B cell (primary cell): ENCODE measurements at places on chromosomes 4 and X. TPM values are rescaled to one million over a fixed set of nuclear protein-coding genes. Genes with fewer than 3 reads are reported as not detected.

GRCh38 chrX:101383679-101384205 lies 2.2 kb downstream of the BTK start:
- DNase-seq = peak; percentile 69
- peaks cover 38% of the 10 kb centered on the region for H3K4me1 ChIP-seq
- H3K4me3 ChIP-seq = peak overlapping the region; percentile 73
- peak overlapping the region; percentile 51 for H3K27ac ChIP-seq

Gene CT45A2
- total RNA-seq = not detected in 2 replicates

DNA sequence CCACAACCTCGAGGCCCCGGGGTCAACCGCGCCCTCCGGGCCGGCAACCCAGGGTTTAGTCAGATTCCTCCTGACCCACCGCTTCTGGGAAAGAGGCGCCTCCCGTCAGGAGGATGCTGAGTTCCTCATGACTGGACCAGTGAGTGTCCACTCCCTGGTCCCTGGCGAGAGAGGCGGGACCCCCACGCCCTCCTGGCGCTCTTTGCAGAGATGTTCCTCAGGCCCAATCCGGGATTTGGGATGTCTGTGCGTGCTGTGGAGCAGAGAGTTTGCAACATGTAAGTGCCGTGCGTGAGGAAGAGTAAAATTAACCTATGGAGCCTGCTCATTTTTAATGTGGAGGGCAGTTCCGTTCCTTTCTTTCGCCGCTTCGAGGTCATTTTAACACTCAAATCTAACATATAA lies 824 bp upstream of the UGDH start:
- no peaks in the 10 kb centered on the region for H3K27me3 ChIP-seq
- DNase-seq = no peak
- peak overlapping the region; percentile 71 for H3K4me3 ChIP-seq
- H3K4me1 ChIP-seq = peaks cover 15% of the 10 kb centered on the region
- H3K36me3 ChIP-seq = no peaks in the 10 kb centered on the region
- peak overlapping the region; percentile 51 for H3K27ac ChIP-seq

Gene MAGEB5
- not detected in 2 replicates for total RNA-seq

DNA sequence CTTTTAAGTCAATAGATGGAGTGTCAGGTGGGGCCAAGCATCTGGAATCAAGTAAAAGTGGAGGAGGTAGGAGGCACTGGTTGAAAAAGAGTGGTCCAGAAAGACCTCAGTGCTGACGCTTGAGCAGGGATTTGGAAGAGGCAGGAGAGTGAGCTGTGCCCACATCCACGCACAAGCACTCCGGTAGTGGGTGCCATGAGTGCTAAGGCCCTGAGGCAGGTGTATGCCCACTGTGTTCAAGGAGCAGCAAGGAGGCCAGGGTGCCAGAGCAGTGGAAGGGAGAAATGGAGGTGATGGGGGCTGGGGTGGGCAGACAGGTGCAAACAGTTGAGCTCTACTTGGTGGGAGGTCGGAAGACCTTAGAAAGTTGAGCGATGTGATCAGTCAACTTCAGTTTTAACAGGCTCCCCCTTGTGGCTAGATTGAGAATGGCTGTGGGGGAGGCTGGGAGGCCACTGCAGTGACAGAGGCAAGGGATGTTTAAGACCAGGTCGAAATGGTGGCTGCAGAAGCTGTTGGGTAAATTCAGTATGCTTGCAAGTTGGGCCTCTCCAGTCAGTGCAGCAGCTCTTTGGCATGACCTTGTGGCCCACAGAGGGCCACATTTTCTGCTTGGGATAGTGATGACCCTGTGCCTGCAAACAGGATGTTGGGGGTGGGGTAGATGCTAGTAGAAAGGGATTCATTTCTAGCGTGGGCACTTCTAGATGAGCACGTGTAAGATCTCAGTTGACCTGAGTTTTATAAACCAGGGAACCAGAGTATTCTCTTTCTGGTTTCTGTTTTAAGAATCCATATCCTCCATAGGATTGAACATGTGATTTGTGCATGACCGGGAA lies 12.7 kb downstream of the TKTL1 start:
- H3K4me3 ChIP-seq = no peak overlapping the region
- peak; percentile 84 for DNase-seq
- H3K36me3 ChIP-seq = no peaks in the 10 kb centered on the region
- H3K27ac ChIP-seq = no peak overlapping the region

DNA sequence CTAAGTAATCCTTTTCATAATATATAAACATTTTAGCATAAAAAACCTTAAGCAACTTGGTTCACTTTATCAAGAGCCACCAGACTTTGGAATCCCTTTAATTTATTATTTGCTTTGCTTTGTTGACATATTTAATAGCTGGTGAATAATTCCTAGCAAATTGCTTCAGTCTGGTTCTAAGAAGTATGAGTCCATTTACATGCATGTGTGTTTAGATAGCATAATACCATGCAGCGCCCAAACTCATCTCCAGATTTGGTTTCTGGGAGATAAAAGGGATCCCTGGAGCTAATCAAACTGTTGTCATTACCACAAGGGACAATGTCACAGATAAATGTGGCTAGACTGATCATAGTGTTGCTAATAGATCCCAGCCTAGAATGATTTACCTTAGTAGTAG lies 111.8 kb downstream of the TMEM144 start:
- no peaks in the 10 kb centered on the region for H3K36me3 ChIP-seq
- H3K4me1 ChIP-seq = no peaks in the 10 kb centered on the region
- H3K27ac ChIP-seq = no peak overlapping the region
- H3K4me3 ChIP-seq = no peak overlapping the region
- DNase-seq = no peak

DNA sequence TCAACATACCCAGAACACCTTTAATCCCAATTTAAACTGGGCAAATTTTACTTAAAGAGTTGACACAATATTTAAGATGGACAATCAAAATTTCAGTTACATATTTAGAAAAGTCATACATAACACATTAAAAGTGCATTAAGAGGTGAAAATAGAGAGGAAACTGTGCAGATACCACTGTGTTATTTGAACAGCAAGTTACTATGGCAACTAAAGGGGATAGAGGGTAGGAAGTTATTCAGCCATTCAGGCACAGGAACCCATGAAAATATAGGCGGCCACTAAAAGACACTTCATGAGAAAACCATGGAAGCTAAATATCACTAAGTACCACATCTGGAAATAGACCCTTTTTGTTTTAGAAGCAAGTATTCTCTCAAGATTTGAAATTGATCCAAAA lies 75.1 kb downstream of the PDGFC start:
- no peak overlapping the region for H3K4me3 ChIP-seq
- H3K4me1 ChIP-seq = no peaks in the 10 kb centered on the region
- H3K27ac ChIP-seq = no peak overlapping the region
- DNase-seq = no peak
- no peaks in the 10 kb centered on the region for H3K36me3 ChIP-seq
- H3K27me3 ChIP-seq = no peaks in the 10 kb centered on the region

DNA sequence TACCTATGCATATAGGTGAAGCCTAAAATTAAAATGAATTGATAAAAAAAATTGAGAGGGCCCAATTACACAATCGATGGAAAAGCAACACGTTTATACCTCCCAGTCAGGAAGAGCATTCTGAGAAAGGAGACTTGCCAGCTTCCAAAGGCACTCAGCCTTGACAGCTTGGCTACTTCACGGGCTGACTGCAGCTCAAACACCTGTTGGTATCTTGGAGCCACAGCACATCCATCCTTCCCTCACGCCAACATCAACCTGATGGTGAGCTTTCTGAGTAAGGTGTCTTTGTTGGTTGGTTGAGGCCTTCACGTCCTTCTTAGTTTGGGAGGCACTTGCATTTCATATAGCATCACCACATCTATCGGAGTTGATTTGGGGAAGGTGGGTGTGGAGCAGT lies 598.9 kb upstream of the DIPK2B start:
- H3K36me3 ChIP-seq = no peaks in the 10 kb centered on the region
- H3K4me1 ChIP-seq = no peaks in the 10 kb centered on the region
- no peaks in the 10 kb centered on the region for H3K27me3 ChIP-seq
- no peak for DNase-seq

GRCh38 chr4:180630012-180630665 lies 1613.1 kb upstream of the TENM3 start:
- no peaks in the 10 kb centered on the region for H3K36me3 ChIP-seq
- H3K4me3 ChIP-seq = no peak overlapping the region
- no peak overlapping the region for H3K27ac ChIP-seq
- H3K4me1 ChIP-seq = no peaks in the 10 kb centered on the region
- no peak for DNase-seq
- no peaks in the 10 kb centered on the region for H3K27me3 ChIP-seq
